SHP77 (cell line): ENCODE measurements at places on chromosomes 2 and 18.
A peak's percentile ranks its signal among the peaks of the same experiment; 100 is the strongest.

DNA sequence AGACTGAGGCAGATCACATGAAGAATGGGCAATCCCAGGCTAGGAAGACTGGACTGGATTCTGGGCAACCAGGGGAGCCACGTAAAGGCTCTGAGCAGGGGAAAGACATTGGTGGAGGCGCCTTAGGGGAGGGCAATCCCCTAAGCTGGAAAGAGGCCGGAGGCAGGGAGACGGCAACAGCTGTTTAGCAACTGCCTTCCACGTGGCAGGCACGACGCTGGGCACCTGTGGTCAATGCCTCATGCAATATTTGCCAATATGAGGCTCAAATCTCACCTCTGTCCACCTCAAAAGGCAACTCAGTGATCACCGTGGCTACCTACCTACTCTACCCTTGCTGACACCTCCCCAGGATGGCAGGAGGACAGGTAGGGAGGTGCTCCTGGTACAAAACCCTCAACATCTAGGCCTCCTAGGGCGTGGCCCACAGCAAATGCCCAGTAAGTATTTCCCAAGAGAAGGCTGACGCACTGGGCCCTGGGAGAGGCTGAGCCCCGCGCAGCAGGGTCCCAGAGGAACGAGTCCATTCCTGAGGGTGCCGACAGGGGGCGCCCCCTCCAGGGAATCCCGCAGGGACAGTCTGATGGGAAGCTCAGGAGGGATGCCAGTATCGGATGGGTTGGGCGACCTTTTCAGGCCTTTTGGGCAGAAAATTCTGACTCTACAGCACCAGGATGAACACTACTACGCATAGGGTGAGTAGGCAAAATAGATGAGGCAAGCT, 8.9 kb downstream of the BOLA3 start:
- DNase-seq = no peak

DNA sequence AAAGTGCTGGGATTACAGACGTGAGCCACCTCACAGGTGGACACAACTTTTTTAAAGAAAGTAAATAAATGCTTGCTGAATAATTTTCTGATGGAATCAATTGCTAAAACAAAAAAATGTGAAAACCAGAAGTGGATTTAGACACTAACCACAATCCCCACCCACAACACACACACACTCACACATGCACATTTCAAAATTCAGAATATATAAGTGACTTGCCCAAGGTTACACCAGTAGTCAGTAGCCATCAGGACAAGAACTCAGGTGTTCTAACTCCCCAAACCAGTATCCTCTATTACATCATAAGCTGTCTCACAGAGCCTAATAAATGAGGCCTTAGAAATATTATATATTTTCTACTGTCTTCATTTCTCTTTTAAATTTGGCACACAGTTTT, 1923.6 kb upstream of the PIK3C3 start:
- no peak for DNase-seq

- DNase-seq = no peak
Measured at GRCh38 chr2:175847128-175847527, 154.9 kb downstream of the LNPK start.

GRCh38 chr2:147789720-147790119, 55.1 kb upstream of the ACVR2A start:
- DNase-seq = no peak

DNA sequence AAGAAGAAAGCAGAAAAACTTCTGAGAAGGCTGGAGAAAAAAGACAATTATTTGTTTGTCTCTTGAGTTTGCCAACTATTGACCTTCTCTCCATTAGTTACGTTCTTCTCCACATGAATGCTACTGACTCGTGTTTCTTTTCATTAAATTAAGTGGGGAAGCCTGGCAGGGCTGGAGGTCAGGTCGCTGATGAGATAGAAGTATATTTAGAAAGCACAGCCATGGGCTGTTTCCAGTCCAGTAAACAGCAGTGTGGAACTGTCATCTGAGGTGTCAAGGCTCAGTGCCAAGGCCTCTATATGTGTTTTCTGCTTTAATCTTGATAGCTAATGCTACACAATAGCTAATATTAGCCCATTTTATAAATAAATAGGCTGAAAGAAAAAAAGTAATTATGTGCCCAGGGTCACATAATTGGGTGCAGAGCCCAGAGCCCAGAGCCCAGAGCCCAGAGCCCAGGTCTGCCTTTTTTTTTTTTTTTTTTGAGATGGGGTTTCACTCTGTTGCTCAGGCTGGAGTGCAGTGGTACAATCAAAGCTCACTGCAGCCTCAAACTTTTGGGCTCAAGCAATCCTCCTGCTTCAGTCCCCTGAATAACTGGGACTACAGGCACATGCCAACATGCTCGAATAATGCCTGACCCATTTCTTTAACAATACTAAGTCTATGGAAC, 6.3 kb downstream of the MSGN1 start:
- DNase-seq = no peak

DNA sequence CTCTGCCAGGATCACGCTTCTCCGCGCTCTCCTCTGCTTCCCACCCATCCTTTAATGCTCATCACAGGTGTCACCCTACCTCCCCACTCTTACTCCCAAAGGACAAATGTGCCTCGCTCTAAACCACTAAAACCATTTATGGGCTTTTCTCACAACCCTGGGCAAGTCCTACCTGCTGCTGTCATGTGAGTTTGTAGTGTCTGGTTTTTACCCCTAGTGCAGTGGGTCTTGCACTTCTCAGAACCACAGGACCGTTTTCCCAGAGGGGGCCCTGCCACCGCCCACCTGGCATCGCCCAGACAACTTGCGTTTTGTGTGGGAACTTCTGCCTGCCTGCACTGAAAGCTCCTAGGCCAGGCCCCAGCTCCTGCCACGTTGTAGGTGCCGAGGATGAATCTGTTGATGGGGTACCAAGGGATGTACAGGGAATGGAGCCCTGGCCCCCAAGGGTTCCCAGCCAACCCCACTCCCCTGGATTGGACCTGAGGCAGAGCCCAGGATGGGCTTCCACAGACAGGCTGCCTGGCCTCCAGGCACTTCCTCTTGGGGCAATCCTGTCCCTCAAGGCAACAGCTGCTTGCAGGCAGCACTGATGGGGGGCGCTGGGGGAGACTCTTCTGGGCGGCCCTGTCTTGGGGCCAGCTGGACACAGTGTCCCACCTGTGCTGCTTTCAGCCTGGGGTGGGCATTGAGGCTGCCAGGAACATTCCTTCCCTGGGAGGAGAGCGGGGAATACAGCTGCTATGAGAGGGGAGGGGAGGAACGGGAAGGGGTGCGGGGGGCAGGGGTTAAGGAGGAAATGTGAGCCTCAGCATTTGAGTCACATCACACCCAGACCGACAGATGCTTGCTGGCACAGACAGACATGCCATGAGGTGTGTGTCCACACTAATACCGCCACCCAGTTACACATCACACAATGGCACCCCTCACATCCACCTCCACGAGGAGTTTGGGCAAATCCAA, 176.3 kb downstream of the ZFP36L2 start:
- DNase-seq = no peak

GRCh38 chr2:201970786-201971108, 62.9 kb upstream of the FZD7 start:
- no peak for DNase-seq

- no peak for DNase-seq
Measured at GRCh38 chr2:49416252-49416651, 261.9 kb upstream of the FSHR start.

GRCh38 chr2:241925821-241926441, 56.4 kb downstream of the RTP5 start:
- no peak for DNase-seq

DNA sequence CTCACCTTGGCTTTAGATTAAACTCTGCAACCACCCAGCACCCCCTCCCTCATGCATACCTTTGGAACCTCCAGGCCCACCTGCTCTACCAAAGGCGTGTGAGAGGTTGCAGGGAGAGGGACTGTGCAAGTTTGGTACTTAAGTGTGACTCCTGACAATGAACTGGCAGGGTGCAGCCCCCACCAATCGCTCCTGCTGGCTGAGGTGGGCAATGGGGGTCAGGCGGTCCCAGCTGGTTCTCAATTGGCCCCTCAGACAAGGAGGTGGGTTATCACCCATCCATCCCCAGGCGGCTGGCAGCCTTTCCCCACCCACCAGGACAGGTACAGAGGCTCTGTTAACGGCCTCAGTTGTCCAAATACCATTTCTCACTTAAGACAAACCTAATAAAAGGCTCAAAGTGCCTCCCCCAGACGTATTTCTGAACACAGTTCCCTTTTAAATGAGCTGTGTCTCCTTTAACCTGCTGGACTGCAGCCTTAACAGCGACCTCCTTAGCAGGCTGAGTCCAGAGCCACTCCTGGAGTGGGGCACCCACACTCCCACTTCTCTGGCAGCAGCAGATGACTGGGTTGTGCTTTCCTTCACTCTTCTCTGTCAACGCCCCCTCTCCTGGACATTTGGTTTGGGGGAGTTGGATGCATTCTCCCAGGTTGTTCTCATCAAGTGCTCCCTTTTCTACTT, 169.2 kb upstream of the SMAD2 start:
- no peak for DNase-seq

- DNase-seq = no peak
Measured at GRCh38 chr2:233857511-233858141, 3.3 kb upstream of the HJURP start.

GRCh38 chr18:22032392-22032961, 136.9 kb upstream of the GATA6 start:
- no peak for DNase-seq

GRCh38 chr2:226970362-226970761, 134.5 kb downstream of the RHBDD1 start:
- DNase-seq = no peak

GRCh38 chr2:212713681-212714080, 175.1 kb upstream of the ERBB4 start:
- DNase-seq = no peak

DNA sequence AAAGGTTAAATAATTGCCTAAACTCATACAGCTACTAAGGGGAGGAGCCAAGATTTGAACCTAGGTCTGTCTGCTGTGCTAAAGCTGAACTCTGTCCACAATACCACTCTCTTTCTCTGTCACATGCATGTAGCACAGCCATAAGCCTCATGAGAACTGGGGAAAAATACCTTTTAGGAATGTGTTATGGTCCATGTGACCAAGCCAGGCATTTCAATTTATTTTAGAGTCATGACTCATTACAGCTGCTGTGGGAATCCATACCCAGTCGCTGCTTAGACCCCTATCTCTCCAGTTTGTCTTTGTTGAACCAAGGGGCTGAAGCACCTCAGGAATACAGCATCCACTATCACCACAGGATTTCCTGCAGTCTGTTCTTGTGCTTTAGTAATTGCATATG, 200.0 kb upstream of the SIX3 start:
- DNase-seq = no peak

DNA sequence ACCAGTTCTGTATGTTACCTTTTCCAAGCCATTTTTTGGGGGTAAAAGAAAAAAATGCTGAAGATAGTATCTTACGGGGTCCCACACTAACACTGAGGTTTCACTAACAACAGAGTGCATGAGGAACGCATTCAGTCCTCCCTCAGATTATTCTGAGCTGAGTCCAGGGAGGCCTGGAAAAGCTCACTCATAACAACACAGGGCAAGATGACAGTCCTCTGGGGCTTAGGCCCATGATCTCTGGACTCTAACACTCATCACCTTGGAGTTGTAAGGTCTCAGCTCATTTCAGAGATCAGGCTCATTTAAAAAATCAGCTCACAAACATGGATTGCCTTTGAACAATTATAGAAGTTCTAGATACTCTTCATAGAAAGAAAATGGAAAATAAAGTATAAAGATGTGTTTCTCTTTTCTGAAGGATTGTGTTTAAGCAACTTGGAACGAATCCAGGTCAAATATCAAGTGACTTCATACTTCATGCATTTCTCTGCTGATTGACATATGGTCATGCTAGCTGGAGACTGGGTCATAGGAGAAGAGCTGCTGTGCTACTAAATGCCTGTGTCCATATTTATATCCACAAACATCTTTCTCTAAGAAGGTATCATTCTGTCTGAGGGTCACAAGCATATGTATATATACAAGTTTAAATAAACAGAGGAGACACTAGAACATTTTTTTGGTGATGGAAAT, 265.8 kb downstream of the ALK start:
- no peak for DNase-seq

- DNase-seq = no peak
Measured at GRCh38 chr2:169478339-169478738, 955 bp upstream of the BBS5 start.

DNA sequence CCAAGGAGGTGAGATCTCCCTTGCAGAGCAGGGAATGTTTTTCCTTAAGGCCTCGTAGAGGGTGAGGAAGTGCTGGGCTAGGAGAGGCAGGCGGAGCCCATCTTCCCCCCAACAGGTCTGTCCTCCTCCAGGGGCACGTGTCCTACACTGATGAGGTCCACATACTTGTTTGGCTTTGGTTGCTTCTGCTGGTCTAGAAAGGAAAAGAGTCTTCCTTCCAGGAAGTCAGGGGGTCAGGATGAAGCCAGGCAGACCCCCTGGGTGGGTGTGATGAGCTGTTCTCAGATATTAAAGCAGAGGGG, 6.0 kb downstream of the SH3BP4 start:
- DNase-seq = no peak

- DNase-seq = no peak
Measured at GRCh38 chr2:212392544-212392943, 146.1 kb downstream of the ERBB4 start.

DNA sequence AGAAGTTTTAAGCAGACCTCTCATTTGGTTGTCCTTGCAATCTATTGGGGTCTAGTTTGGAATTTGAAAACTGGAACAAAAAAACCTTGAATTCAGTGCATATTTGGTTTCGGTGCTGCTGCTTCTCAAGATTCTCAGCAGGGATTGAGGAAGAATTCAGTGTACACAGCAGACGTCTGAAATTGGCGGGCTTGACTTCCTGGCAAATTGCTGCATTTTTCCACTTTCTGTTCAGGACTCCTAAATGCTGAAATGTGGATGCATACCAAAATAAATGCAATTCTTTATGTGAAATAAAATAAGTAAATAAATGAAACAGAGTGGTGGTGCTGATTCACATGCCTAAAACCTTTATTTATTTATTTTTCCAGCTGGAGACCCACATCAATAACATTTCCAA, 332.4 kb upstream of the KYNU start:
- no peak for DNase-seq

DNA sequence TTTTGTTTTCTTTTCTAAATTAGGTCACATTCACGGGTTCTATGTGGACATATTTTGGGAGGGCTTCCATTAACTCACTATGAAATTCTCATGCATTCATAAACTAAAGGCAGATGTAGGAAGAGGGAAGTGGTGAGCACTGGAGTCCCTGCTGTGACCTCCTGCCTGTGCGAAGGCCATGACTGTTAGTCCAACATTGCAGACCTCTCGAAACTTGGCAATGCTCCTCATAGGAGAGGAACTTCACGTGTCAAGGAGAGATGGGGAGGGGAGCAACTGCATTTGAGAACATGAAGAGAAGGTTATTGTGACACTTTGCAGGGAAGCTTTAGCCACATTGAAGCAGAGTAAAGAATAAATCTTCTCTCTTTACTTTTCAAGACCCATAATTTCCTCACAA, 126.4 kb upstream of the HNMT start:
- DNase-seq = no peak

GRCh38 chr2:152298754-152299153, 36.2 kb upstream of the FMNL2 start:
- DNase-seq = no peak

- peak; percentile 20 for DNase-seq
Measured at GRCh38 chr2:186059096-186059495, 320.5 kb downstream of the FSIP2 start.

- no peak for DNase-seq
Measured at GRCh38 chr2:20425371-20425881, 21.4 kb upstream of the RHOB start.
